ENCODE measurements at places on chromosomes 4 and X.

- DNase-seq, result no peak
These were observed 664.3 kb downstream of the RPA4 start for GRCh38 chrX:97547877-97548578.

- no peak for DNase-seq
These were observed 7.7 kb downstream of the AMMECR1 start for GRCh38 chrX:110310000-110310790.

DNA sequence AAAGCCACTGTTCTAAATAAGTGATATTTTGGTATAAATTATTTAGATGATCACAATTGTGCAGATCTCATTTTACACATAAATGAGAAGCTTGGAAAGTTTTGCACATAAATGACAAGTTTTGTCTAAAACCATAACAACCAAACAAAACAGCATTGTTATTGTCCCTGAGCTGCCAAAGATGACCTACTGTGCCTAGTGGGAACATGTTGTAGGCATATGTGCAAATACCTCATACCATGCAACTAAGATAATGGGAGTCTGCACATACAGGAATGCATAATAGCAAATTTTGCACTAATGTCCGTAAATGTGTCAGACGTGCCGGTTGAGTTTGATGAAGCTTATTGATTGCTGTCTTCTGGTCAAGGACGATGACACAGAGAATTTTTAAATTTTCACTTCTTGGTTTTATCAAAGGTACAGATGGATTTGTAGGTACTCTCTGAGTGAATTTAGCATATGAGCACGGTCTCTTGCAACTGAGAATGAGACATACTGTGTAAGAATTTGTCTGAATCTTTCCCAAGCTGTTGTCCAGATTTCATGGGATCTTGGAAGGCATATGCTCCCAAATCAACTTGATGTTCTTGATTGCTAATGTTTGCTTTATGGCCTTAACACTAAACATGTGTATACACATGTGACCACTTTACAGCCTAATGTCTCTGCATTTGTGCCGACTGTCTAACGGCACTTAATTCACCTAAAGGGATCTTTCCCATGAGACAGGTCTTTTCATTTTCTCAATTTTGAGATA lies 1133.5 kb downstream of the FAT4 start:
- DNase-seq, result no peak

- no peak for DNase-seq
These were observed 355.7 kb downstream of the HS3ST1 start for GRCh38 chr4:11072999-11073398.

- no peak for DNase-seq
These were observed 18.2 kb downstream of the CFAP99 start for GRCh38 chr4:2436761-2437474.

DNA sequence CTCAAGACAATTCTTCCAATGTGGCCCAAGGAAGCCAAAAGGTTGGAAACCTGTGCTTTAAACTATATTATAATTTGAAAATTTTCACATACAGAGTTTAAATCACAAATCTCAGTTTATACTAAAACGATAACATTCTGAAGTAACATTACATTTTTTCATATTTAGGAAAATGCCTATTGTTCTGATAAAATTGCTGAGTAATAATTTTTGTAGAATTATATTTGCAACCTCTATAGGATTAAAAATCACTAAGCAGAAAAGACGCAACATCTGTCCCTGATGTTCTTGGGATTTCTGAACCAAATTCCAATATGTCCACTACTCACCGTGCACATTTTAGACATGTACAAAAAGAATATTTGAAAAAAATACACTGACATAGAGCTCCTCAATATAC lies 10.5 kb downstream of the ZNF732 start:
- DNase-seq, result no peak

GRCh38 chrX:39043838-39044550 lies 242.7 kb downstream of the MID1IP1 start:
- DNase-seq, result no peak

DNA sequence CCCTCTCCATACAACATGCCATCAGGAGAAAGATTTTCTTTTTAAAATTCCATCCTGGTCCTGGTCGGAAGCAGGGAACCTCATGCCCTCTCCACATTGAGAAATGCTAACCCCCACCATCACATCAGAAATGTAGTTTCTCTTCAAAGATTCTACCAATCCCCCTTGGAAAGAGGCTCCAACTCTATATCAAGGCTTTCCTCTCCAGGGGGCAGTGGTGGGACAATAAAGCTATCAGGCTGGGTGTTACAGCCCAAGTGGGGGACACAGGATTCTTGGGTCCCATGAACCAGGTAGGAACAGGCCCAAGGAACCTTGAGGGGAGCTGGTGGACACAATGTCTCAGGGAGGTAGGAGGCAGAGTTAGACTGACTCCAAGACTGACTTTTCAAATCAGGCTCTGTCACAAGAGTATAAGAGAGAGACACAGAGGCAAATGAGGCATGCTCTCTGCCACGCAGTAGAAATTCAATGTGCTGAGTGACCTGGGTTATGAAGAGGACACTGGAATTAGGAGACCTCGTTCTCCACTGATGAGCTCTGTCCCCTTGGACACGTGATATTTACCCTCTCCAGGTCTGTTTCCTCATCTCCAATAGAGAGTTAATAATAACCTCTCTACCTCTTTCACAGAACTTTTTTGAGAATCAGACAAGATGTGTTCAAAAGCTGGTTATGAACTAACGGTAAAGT lies 4.5 kb downstream of the GJB1 start:
- DNase-seq, result no peak

- DNase-seq, result no peak
These were observed at the start of gene PLP1 for GRCh38 chrX:103776546-103776945. TSS of gene PLP1 (plus strand) at chrX:103776840. CDS start at chrX:103776996, 156 bp downstream.

DNA sequence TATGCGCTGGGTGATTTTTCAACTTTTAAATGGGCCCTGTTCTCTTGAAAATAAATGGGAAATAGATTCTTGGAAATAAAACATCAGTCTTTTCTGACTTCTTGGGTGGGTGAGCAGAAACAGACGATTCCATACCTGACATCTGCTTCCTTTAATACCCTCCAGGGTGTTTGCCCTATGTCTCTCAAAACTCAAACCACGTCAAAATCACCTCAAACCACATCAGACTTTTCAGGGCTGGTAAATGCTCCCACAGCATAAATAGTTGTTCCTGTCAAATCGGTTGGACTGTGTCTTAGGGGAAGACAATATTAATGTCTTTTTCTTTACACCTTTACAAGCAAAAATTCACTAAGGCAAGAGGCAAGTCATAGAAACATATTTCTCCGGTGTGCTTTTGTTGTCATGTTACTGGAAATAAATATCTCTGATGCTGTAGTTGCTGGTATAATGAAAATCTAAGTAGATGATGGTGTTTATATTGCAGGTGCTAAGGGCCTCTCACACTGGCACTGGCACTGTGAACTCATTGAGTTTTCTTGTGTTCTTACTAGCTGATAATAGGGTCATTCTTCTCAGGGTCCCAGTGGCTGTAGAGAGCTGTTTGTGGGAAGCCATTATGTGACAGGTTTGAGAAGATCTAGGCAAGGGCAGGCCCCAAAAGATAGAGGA lies 380.4 kb downstream of the RAPGEF2 start:
- no peak for DNase-seq

- DNase-seq, result no peak
These were observed 54.7 kb downstream of the TMEM131L start for GRCh38 chr4:153520801-153521329.

- no peak for DNase-seq
These were observed 182.2 kb upstream of the STK26 start for GRCh38 chrX:131840799-131841495.

- no peak for DNase-seq
These were observed 2062.0 kb downstream of the ARAP2 start for GRCh38 chr4:34182306-34182705.

GRCh38 chr4:184369871-184370270 lies 104.5 kb downstream of the IRF2 start:
- DNase-seq, result no peak

DNA sequence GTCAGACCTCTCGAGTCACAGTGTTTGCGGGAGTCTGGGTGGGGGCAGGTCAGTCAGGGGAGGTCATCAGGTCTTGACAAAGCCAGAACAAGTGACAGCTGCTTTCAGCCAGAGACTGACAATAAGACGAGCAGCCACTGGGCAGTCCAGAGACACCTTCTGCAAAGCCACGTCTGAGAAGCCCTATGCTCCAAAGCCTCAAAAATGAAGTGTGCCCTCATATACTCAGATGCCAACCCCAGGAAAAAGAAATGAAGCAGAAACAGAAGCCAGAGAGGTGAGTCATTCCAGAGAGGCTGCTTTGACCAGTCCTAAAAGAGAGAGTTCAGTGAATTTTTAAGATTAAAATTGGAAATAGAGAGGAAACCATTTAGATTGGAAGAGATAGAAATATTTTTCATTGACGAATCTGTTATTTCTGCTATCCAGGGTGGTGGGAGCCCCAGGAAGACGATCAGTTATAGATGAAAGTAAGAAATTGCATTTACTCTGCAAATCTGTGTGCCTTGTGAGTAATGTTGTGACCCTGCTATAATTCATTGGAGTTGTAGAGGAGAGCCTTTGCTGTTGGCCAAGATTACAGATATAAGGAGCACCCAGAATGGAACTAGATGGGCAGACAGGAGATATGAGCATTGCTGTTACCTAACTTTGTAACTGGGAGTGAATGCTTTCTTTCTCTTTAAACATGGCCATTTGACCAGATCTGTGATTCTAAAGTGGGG lies 77.9 kb downstream of the LRRC66 start:
- DNase-seq, result no peak

Data from stimulated activated CD4-positive, alpha-beta T cell treated with anti-CD3 and anti-CD28 coated beads, Interleukin-4, amount 100 ng/mL, for 24 hours (primary cell).